ENCODE measurements at places on chromosomes 16 and 17.

- DNase-seq = no peak
Observed at GRCh38 chr17:4519361-4519788, 20.7 kb downstream of the SPNS2 start.

DNA sequence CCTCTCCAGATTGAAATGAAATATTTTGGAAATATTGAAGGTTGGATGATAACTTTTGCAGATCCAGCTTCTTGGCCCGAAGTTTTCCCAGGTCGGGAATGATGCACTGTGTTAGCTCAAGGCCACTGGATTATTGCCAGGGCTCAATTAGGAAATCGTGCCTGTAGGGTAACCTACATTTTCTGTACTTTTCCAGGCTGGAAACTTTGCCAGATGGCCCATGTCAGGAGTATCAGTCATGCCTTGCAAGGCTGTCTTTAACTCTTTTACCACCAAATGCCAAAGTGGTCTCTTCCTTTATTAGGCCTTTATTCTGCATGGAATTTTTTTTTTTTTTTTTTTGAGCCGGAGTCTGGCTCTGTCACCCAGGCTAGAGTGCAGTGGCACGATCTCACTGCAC, 8.9 kb upstream of the SEC14L1 start:
- DNase-seq = peak; percentile 43

DNA sequence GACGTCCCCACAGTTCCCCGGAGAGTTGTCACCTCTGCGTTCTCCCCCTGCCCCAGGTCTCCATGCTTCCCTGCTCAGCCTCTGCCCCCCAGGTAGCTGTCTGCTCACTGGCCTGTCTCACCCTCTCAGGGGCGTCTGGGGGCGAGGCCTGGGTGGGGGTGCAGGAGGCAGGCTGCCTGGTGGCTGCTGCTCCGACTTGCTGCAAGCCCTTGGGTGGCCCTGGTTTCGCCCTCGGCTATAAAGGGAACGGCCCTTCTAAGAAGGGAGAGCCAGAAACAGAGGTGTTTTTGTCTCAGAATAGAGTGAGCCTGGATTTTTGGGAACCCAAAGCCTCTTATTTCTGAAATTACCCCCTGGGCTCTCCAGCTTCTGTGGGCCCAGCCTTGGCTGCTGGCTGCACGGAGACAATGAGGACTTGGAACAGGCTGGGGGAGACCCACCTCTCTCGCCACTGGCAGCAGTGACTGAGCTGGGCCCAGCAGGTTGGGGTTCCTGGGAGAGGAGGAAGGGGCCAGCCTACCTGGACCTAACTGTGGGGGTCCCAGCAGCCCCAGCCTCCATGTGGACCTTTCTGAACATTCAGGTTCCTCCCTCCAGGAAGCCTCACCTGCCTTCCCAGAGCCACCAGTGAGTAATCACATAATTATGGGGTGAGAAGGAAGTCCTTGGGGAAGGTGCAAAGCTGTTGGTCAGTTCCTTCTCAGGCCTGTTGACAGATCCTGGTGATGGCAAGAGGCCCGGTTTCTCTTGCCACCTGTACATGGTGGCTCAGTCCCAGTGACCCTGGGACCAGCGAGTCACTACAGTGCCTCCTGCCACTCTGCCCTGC, 15.5 kb upstream of the SPNS2 start:
- peak; percentile 39 for DNase-seq

GRCh38 chr17:41810659-41811548, 845 bp downstream of the P3H4 start:
- DNase-seq = peak; percentile 30

GRCh38 chr16:83853834-83854233, 45.1 kb upstream of the MLYCD start:
- no peak for DNase-seq

GRCh38 chr17:43372273-43372911, 26.4 kb upstream of the ARL4D start:
- no peak for DNase-seq

GRCh38 chr17:45857977-45858708, 13.5 kb downstream of the SPPL2C start:
- peak; percentile 46 for DNase-seq

All from ELR (cell line).